Effector memory CD8-positive, alpha-beta T cell (primary cell): ENCODE measurements at places on chromosomes 12 and 14.
A peak's percentile ranks its signal among the peaks of the same experiment; 100 is the strongest.

GRCh38 chr12:89347325-89347829 lies 4.9 kb downstream of the DUSP6 start:
- no peak for DNase-seq

GRCh38 chr14:59246566-59246965 lies 58.1 kb downstream of the DAAM1 start:
- no peak for DNase-seq

DNA sequence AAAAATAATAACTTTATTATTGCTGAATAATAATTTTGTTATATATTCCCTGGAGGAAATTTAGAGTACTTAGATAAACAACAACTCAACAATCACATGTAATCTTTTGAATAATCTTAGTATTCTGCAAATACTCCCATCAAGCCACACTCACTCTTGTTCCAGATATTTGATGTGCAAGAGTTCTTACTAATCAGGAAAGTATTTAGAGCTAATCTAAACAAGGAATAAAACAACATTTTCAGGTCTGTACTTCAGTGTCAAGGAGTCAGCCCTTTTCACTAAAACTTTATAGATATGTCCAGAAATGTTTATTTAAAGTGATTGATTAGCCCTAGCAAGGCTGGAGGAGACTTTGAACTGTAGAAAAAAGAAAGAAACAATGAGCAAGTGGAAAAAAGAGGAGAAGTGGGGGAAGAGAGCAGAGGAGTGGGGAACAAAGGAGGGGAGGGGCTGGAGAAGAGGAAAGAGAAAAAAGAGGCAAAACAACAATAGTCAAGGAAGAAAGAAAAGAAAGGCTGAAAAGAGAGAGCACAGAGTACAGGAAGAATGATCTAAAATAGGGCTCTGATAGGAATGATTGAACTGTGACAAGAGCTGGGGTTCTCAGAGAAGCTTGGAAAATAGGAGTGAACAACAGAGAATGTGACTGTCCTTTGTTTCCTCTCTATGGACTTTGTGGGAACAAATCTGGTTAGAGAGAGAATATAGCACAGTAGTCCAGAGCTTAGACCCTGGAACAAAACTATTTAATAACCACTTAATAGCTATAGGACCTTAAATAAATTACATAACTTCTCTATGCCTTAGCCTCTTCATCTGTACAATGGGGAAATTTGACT lies 238.7 kb downstream of the AKAP6 start:
- no peak for DNase-seq

DNA sequence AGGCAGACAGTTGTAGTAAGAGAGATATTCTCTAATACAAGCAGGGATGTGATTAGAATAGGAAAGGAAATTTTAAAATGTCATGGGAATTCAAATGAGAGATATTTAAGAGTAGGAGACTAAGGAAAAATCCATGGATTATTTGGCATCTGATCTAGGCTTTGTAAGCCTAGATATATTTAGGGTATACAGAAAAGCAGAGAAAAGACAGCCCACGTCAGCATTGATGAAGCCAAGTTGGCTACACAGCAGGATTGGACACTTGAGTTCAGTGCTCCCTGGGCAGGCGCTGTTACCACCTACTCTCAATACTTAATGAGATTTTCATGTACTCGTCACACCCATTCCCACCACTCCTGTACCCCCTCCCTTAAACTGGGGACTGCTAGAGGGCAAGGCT lies 1.7 kb upstream of the KCNJ8 start:
- DNase-seq: no peak

DNA sequence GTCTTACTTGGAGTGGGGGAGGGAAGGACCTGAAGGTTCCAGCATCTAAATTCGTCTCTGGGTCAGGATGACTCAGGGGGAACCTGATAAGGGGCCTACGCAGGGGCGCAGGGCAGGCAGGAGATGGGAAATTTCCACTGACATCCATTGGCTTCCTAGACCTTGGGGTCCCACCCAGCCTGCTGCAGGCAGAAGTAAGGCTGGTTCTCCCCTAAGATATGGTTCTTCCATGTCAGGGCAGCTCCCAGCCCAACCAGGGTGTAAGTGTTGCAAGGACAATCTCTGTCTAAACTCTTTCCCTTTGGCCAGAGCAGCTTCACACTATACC lies 2.1 kb upstream of the NDRG2 start:
- DNase-seq: no peak

DNA sequence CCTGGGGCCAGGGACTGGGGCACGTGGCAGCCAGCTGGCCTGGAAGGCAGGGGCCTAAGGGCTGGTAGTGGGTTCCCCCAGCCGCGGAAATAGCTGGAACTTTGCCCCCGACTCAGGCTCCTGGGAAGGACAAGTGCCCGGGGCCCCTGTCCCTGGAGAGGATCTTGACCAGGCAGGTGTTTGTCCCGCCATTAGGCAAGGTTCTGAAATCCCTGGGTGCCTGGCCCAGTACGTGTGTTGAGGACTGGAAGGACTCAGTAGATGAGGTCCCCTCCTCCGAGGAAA lies 94.2 kb downstream of the B4GALNT3 start:
- no peak for DNase-seq

DNA sequence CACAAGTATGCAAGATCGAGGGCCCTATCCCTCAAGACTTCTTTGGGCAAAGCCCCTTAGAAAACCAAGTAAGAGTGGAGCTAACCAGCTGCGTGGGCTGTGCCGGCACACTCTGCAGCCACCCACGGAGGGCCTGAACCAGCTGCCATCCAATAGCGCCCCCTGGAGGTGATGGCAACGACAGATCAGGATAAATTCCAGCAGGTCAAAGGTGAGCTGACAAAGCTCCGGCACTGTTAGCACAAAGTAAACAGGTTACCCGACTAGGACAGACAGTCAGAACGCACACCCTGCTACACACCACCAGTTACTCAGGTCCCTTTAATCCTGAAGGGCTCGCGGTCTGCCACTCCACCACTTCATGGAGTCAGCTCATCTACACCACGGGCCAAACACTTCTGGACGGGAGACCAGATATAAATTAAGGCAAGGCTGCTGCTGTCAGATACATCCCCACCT lies 4.9 kb downstream of the ZBTB39 start:
- peak; percentile 70 for DNase-seq

GRCh38 chr12:58528271-58528670 lies 392.0 kb downstream of the LRIG3 start:
- no peak for DNase-seq

DNA sequence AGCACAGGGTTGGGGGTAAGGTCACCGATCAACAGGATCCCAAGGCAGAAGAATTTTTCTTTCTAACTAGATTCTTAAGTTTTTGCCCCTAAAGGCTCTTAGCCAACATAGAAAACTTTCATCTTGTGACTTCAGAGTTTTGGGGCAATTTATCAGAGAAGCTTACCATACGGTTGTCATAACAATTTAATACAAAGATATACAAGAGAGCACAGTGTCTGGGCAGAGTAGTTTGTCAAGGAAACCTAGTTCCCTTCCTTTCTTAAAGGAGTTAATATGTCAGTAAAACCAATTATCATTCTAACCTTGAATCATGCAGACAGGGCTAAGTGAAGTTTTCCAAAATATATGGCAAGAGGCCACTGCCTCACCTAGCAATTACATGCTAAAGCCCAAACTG lies 18.4 kb downstream of the NR2C1 start:
- DNase-seq: no peak

- no peak for DNase-seq
Observed at GRCh38 chr14:74868739-74869138, 7.2 kb downstream of the PROX2 start.

DNA sequence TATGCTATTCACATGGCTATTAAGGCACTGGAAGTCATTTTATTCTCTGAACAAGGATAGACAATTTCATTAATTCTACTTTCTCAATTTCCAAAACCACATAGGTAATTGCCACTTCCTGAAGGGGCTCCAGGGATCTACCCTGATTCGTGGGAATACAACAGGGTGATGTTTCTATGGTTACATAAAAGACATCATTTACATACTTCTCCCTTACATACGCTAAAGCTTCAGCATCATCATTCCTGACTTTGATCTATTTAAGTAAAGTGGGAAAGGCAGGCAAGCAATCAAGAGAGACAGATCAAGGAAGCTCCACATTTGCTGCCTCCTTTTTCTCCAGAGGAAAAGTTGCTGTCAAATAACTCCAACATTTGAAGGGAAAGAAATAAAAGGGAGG lies 118.8 kb upstream of the SINHCAF start:
- DNase-seq: no peak

- no peak for DNase-seq
Observed at GRCh38 chr12:32102234-32102633, 4.4 kb upstream of the BICD1 start.

DNA sequence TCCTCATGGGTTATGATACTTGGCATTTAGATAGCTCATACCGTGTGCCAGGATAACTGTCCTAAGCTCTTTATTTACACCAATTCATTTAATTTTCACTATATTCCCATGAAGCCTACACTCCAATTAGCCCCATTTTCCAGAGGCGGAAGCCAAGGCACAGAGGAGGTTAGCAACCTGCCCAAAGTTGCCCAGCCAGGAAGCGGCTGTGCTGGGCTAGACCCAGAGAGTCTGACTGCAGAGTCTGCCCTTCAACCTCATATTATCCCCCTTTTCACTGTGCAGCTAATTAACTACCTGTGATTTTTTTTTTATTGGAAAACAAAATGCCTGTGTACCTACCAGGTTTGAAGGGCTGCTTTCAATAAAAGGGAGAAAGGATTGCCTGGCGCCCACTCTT lies 2.5 kb downstream of the RFLNA start:
- DNase-seq: no peak
